Stimulated activated CD8-positive, alpha-beta memory T cell treated with anti-CD3 and anti-CD28 coated beads, Interleukin-15, amount 100 ng/mL, for 4 hours (primary cell): ENCODE measurements at places on chromosomes 4 and X.

GRCh38 chrX:145533534-145533933, 284.1 kb upstream of the SLITRK2 start:
- no peak for DNase-seq

GRCh38 chr4:152961014-152961772, 25.1 kb downstream of the FHDC1 start:
- no peak for DNase-seq

DNA sequence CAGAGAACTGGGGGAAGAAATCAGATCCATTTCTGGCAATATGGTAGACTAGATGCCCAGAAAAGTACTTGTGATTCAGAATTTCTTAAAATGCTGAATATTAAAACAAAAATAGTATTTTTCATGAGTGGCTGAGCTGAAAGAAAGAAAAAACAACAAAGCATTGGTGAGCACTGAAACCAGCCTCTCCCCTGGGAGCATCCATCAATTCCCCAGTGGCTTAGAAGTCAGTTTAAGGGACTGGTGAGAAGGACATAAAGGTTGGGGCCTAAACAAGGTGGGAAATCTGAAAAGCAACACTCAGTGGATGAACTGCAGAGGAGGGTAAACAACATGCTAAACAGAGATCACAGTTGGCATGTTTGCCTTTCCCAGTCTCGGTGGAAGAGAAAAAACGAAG, 20.4 kb downstream of the LRBA start:
- DNase-seq, result no peak

DNA sequence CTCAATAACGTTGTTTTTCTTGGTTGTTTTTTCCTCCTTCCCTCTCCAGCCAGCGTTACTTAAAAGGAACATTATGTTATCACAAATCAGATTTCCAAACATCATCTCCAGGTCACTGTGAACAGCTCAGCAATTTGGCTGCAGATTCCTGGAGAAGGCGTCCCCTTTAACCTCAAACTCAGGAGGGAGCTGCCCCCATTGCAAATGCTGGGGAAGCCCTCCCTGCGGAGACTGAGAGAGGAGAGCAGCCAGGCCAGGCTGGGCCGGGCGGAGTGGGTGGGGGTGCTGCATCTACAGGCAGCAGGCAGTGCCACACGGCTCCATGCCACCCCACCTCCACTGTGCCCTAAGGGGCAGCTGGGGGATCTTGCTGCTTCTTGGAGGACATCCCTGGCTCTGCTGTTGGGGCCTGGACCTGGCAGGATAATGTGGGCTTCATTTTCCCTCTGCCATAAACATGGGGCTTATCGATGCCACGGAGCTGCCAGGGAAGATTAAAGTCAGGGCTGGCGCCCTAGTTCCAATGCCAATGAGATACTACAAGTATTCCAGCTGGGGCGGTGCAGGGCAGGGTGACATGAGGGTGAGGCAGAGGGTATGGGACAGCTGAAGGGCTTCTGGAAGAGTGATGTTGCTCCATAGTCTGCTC, 148.8 kb downstream of the PJA1 start:
- no peak for DNase-seq

DNA sequence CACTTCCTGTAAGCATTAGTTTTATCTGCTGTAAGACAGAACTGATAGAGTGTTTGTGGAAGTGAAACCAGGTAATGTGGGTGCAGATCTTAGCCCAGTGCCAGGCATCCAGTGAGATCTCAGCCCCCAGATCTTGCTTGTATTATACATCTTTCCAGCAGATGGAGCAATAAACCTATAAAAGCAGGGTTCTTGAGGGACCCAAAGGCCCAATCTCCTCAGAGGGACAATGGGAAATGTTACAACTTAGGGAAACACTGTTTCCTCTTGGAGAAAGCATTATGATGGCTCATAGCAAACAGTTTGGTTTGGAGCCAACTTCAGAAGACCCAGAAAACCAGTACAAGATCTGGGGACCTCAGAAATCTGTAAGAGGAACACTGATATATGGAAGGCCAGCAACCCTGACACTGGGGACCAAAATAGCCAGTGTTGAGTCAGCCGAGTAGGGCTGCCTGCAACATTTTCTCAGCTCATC, 206.3 kb downstream of the SLC7A11 start:
- no peak for DNase-seq

- DNase-seq, result no peak
Measured at GRCh38 chr4:13921805-13922204, 294.3 kb upstream of the BOD1L1 start.

DNA sequence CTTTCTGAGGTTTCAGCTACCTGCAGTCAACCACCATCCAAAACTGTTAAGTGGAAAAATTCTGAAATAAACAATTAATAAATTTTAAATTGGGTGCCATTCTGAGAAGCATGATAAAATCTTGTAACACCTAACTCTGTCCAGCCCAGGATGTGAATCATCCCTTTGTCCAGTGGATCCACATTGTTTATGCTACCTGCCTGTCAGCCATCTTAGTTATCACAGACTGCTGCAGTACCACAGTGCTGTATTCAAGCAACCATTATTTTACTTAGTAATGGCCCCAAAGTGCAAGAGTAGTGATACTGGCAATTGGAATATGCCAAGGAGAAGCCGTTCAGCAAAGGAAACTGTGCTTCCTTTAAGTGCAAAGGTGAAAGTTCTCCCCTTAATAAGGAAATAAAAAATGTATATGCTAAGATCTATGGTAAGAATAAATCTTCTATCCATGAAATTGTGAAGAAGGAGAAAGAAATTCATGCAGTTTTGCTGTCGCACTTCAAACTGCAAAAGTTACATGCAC, 20.6 kb downstream of the CAMK2D start:
- DNase-seq, result no peak

DNA sequence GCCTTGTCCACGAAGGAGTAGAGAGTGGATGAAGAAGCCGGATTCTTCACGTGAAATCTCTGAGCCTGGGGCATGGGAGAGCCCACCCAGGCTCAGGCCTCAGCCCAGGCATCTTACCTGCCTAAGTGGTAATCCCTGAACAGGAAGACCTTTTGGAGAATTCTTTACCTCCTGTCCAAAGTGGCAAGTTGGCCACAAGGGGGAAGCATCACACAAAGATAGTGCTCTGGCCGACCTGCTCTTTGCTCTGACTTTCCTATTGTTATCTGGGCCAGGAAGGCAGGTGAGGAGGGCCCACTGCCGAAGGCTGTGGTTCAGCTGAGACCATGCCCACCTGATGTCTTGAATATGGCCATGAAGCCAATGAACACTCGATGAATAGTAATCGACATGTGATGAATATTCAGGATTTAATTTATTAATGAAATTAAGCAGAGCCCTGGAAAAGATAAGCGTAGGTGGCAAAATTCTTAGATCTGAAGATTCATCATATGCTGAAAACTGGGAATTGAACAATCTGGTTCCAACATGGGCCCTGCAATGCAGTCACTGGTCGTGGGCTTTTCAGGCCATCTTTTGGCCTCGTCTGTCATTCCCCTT, 93.8 kb downstream of the PDGFRA start:
- DNase-seq, result no peak
